CD14-positive monocyte (primary cell): ENCODE measurements at places on chromosomes 12 and 14. TPM values are rescaled to one million over a fixed set of nuclear protein-coding genes. Genes with fewer than 3 reads are reported as not detected.

GRCh38 chr12:26126340-26127284, 1.8 kb upstream of the BHLHE41 start:
- peak; percentile 52 for DNase-seq

- DNase-seq: no peak
Measured at GRCh38 chr12:84719997-84720396, 192.6 kb downstream of the SLC6A15 start.

GRCh38 chr12:113184098-113184899, 979 bp downstream of the DDX54 start:
- no peak for DNase-seq

GRCh38 chr12:129200576-129200975, 347.3 kb downstream of the GLT1D1 start:
- DNase-seq: no peak

GRCh38 chr12:42432517-42433140, 106.7 kb downstream of the PPHLN1 start:
- no peak for DNase-seq

DNA sequence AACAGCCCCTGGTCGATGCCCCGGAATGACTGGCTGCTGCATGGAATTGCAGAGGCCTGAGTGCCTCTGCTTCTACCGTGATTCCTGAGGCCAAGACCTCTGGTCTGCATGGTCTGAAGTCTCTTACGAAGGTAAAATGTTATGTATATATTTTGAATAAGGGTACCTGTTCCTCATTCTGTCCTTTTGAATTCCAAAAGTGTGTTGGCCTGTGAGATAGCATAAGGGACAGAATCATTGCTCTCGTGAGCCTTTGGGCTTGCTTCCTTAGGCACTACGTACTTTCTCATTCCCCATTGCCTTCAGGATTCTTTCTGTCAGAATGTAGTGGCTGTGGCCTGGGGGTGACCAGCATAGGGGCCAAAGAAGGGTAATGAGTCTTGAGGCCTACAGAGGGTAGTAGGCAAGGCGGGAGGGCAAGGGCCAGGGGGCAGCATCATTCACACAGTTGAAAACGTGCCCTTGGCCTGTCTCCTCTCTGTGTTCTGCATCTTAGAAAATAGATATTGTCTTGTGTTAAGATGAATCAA, 19.5 kb downstream of the TRAF3 start:
- no peak for DNase-seq

- no peak for DNase-seq
Measured at GRCh38 chr14:106166232-106166631, 639.8 kb downstream of the TMEM121 start.

Gene ZNF384
- polyA plus RNA-seq: 9.6 TPM

Gene SPTB
- not detected for polyA plus RNA-seq

Gene PTPRB
- not detected for polyA plus RNA-seq
